Glutamatergic neuron (in vitro differentiated cells): ENCODE measurements at places on chromosomes 3 and 15. TPM values are rescaled to one million over a fixed set of nuclear protein-coding genes. Genes with fewer than 3 reads are reported as not detected.

Gene ARGFX
- not detected for total RNA-seq

Gene SLCO2A1
- total RNA-seq, result not detected

Gene CNTN4
- total RNA-seq, result 23.0 TPM

Gene GOLGA6L10
- total RNA-seq, result 0.96 TPM

Gene C3orf85
- total RNA-seq, result not detected

Gene THRB
- 0.56 TPM for total RNA-seq

Gene RASGRP1
- not detected for total RNA-seq

Gene MRAS
- 41.5 TPM for total RNA-seq

Gene IL16
- total RNA-seq, result 0.27 TPM

Gene ITIH1
- not detected for total RNA-seq

Gene MASP1
- 1.7 TPM for total RNA-seq

Gene FBXL22
- total RNA-seq, result not detected

Gene CORO2B
- 16.3 TPM for total RNA-seq

Gene POPDC2
- 1.4 TPM for total RNA-seq

Gene CCDC9B
- total RNA-seq, result 0.49 TPM

Gene CD200
- 67.9 TPM for total RNA-seq

Gene PEX11A
- 1.1 TPM for total RNA-seq

Gene DAPK2
- 2.6 TPM for total RNA-seq

Gene ALCAM
- total RNA-seq, result 115 TPM

Gene ZNF860
- not detected for total RNA-seq

Gene CLSTN2
- 3.1 TPM for total RNA-seq

Gene CSPG5
- total RNA-seq, result 0.76 TPM

Gene SCAMP5
- 164 TPM for total RNA-seq

Gene CELSR3
- 162 TPM for total RNA-seq

Gene CYP8B1
- not detected for total RNA-seq

Gene SERINC4
- not detected for total RNA-seq

Gene EPHB1
- 16.3 TPM for total RNA-seq

Gene GPR15
- total RNA-seq, result not detected
